NCI-H460 (cell line): ENCODE measurements at places on chromosomes 12 and 14. TPM values are rescaled to one million over a fixed set of nuclear protein-coding genes. Genes with fewer than 3 reads are reported as not detected.

The RNFT2 gene
- 16.5 and 20.8 TPM in 2 replicates for total RNA-seq

GRCh38 chr14:59869381-59870255 lies 958 bp downstream of the RTN1 start:
- no peak for DNase-seq

DNA sequence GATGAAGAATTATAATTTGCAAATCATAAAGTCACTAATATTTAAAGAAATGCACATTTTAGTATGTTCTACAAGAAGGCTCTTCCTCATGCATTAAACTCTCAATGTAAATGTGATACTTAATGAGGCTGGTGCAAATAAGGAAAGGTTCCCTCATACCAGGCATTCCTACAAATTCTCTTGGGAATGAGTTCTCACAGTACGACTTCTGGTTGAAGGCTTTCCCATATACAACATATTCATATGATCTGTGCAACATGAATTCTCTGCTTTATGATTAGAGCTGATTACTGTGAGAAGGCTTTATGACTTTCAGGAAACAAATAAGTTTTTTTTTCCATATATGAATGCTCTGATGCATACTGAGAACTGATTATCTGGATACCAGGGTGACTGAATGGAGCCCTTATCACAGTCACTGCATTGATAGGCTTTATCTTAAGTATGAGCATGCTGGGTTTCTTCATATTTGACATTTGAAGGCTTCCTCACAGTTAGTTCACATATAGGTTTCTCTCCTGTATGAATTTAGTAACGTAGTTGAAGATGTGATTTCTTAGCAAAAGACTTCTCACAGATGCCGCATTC lies 293.9 kb downstream of the RAD51B start:
- DNase-seq = no peak

DNA sequence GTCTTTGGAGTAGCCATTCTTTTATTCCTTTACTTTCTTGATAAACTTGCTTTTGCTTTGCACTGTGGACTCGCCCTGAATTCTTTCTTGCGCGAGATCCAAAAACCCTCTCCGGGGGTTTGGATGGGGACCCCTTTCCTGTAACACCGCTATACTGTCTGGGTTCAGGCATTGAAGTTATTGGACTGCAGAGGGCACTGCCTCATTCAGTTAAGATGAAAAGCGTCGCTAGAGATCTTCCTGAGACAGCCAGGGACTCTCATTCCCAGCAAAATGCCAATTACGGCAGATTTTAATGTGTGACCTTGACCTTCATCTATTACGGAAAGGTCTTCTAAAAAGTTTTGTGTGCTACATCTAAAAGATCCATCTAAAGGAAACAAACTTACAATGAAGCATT lies 17.3 kb upstream of the RIMKLB start:
- DNase-seq = no peak

The HDAC7 gene
- 16.5 and 17.2 TPM in 2 replicates for total RNA-seq

The KLHL33 gene
- total RNA-seq = not detected in 2 replicates
